ENCODE measurements at places on chromosomes 5 and 9.

GRCh38 chr9:136228107-136228875, 17.3 kb downstream of the QSOX2 start:
- DNase-seq, result no peak

DNA sequence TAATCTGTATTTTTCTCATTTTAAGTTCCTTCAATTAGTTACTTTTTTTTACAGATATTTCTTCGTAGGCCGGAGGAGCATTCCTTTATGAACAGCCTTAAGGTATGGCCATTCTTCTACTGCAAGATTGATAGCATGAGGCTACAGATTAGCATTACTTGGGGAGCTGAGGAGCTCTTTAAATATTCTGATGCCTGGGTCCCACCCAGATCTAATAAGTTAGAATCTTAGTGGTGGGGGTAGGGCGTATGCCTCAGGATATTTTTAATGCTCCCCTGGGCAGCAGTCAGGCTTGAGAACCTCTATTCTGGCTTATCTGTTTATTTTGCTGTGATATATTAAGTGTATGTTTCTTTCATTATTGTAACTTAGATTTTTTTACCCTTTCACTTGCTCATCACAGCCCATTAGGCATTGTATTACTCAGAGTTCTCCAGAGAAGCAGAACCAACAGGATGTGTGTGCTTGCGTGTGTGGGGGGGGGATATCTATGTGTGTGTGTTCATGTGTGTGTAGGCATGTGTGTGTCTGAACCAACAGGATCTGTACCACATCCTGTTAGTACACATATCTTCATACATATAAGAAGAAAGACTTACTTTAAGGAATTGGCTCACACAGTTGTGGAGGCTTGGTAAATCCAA, 91.8 kb upstream of the MTAP start:
- DNase-seq, result no peak

- no peak for DNase-seq
Observed at GRCh38 chr5:34585601-34586104, 70.5 kb upstream of the RAI14 start.

- DNase-seq, result no peak
Observed at GRCh38 chr9:120258096-120258495, 321.9 kb downstream of the CDK5RAP2 start.

DNA sequence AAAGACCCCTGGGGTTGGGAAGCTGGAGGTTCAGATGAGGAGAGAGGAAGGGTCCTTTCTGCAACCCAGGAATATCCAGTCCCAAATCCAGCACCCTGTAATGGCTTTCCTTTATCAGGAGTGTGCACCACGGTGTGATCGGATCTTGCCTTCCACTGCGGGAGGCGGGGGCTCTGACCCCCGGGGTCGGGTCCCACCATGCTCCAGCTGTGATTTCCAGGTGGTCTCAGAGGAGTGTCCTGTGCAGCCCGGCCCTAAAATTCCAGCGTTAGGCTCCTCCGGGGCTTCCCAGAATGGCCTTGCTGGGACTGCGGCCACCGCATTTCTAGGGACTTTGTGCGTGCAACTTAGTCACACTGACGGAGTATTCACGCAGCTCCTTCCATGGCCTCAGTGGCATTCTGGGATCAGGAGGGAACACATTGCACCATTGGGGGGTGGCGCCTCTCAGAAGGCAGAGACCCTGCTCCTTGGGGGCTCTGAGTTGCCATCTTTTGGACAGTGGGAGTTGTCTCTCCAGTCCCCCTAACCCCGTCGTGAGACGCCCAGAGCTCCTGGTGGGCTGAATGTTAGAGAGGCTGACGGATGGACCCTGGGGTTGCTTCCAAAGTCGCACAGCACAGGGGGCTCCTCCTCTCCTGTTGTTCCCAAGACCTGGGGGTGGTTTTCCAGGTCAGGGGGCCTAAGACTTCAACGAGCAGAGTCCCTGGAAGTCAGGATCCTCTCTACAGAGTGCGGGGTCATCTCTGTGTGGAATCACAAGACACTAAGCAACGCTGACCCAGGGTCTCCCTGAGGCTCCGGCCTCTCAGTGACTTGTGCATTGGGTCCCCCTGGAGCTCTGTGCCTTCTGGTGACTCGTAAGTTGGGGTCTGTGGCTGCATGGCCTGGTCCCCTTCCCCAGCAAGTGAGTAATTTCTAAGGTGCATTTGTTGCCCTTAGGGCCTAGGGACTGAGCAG, 42.7 kb upstream of the IRX4 start:
- DNase-seq, result no peak

GRCh38 chr5:150141544-150142184, 14.0 kb downstream of the PDGFRB start:
- DNase-seq, result peak; percentile 29

- no peak for DNase-seq
Observed at GRCh38 chr9:131312822-131313770, 23.6 kb downstream of the PLPP7 start.

GRCh38 chr5:176573564-176574296, 24.6 kb downstream of the CDHR2 start:
- DNase-seq, result peak; percentile 54

- DNase-seq, result no peak
Observed at GRCh38 chr9:137045294-137046087, 486 bp downstream of the NPDC1 start.

GRCh38 chr9:93633492-93634221, 57.3 kb downstream of the PHF2 start:
- peak; percentile 21 for DNase-seq

DNA sequence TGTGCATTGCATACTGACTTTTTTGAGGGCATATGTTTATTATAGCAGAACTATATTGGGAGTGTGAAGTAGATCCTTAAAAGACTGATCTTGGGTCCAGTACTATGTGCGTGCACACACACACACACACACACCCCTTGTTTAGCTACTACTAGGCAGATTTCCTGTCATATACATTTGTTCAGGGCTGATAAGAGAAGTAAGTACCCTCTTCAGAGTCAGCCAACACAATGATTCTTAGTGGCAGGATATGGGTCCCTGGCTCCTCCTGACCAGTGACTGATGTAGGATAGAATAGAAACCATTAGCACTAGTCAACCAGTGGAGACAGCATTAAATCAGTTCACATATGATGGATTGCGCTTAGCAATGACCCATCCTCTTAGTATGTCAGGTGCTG, 76.2 kb upstream of the MIER3 start:
- DNase-seq, result no peak

DNA sequence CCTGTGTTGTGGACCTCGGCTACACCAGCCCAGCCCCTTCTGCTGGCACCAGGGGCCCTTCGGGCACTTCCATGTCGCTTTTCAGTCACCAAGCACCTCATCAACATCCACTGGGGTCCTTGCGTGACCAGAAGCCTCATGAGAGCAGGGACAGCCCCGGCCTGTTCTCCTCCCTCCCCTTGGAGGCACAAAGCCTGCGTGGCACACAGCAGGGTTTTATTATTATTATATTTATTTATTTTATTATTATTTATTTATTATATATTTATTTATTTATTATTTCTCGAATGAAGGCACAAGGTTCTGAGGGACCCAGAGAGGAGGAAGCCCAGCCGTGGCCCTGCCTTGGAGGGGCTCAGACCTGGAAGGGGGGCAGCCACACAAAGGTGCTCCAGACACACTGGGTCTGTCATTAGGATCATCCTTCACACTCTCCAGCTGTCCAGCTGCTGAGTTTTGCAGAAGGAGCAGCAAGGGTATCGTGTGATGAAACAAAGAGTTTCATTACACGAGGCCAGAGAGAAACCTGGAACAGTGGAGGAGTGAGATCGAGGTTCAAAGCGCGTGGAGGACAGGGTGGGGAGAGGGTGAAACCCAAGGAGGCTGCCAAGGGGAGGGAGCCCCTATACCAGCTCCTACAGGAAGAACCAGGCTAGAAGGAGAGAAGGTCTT, 5.2 kb downstream of the VAV2 start:
- no peak for DNase-seq

- DNase-seq, result no peak
Observed at GRCh38 chr5:88890070-88890781, 7.2 kb upstream of the MEF2C start.

DNA sequence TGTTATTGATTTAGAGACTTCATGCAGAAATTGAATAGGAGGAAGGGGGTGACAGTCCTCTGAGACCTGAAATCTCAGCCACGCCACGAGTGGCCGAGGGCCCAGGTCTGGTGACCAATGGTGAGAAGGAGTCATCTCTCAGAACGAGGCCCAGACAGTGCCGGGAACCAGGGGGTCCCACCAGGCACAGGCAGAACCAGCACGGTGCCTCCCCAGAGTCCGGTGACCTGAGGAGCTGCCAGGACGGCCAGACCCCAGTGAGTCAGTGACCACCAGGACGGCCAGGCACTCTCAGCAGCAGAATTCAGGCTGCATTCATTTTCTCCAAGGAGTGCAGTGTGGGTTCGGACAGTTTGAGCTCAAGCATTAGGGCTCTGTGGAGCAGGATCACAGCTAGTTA, 43.8 kb upstream of the NKD2 start:
- no peak for DNase-seq

GRCh38 chr9:86303316-86303975, 21.1 kb upstream of the ISCA1 start:
- no peak for DNase-seq

- no peak for DNase-seq
Observed at GRCh38 chr5:169869066-169869465, 111.2 kb downstream of the INSYN2B start.

DNA sequence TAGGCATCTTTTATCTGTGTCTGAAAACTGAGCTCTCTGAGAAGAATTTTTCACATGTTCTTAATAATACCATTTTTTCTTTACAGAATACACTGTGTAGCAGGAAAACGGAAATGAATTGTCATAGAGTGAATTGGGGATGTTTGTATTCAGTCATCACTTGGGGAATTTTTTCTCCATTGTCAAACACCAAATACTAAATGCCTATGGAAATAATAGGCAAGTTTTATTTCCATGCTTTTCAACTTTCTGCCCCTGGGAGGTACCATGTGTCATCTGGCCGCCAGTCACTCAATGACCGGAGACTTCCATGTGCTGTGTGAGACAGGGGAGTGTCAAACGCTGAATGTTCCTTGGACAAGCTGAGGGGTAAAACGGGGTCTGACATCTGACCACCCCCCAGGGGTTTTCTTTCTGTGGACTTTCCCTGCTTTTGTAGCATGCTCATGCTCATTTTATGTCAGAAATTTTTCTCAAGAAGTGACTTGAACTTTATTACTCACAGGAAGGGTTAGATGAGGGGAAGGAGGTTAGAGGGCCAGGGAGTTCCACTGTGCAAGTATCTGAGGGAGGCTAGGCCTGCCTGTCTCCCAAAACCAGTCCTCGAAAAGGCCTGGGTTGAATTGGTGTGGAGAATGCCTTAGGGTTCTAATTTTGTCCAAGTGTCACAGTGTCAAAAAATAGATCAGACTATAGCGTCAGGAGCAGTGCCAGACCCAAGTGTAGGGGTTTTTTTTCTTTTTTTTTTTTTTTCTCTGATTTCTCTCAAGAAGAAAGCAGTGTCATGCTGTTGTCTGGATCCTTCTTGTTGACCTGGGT, 438.6 kb downstream of the AGTPBP1 start:
- DNase-seq, result no peak

Measured in femur (tissue), 1 donor.